ENCODE measurements at places on chromosomes 3 and 15.

GRCh38 chr15:51129535-51130188, 35.0 kb upstream of the TNFAIP8L3 start:
- no peaks in the 10 kb centered on the region for H3K4me1 ChIP-seq
- no peak for DNase-seq
- H3K27ac ChIP-seq = peak overlapping the region; percentile 31
- peaks cover 4% of the 10 kb centered on the region for H3K36me3 ChIP-seq
- H3K27me3 ChIP-seq = peaks cover 2% of the 10 kb centered on the region

DNA sequence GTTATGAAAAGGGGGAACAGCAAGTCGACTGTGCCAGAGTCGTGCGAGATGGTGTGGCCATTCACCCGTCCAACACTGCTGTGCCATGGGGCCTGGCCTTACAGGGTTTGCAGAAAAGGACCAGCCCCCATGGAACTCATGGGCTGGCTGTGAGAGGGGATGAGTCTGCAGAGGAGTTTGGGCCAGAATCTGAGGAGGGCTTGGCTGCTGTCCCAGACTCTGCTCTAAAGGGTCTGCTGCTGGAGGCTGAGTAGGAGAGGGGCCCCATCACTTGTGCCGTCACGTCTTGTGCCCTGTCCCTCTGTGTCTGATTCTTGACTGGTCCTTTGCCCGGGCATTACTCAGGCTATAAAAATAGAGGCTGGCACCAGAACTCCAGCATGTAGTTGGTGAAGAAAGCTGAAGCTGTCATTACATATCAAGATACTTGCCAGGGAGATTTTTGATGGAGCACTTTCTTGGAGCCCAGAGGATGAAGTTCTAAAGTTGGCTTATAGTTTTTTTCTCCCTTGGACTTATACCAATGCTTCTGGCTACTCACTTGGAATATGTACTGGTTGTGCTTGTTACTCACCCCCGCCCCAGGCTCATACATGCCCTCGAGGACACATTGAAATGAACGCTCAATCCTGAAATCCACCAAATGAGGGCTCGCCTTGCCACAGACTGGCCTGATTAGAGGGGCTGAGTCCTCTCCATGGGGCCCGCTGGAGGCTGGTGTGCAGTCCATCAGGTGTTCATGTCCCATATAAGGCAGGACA, 10.2 kb downstream of the PXYLP1 start:
- no peaks in the 10 kb centered on the region for H3K36me3 ChIP-seq
- H3K4me1 ChIP-seq = peaks cover 22% of the 10 kb centered on the region
- H3K27ac ChIP-seq = no peak overlapping the region
- no peak for DNase-seq
- peaks cover 2% of the 10 kb centered on the region for H3K27me3 ChIP-seq

- no peaks in the 10 kb centered on the region for H3K36me3 ChIP-seq
- DNase-seq = no peak
- peaks cover 23% of the 10 kb centered on the region for H3K4me1 ChIP-seq
- H3K4me3 ChIP-seq = no peak overlapping the region
- no peaks in the 10 kb centered on the region for H3K27me3 ChIP-seq
Observed at GRCh38 chr3:150235799-150236198, 172.3 kb upstream of the TSC22D2 start.

- no peak for DNase-seq
- H3K4me3 ChIP-seq = no peak overlapping the region
- no peaks in the 10 kb centered on the region for H3K27me3 ChIP-seq
Observed at GRCh38 chr3:47432673-47433072, 43.1 kb downstream of the SCAP start.

DNA sequence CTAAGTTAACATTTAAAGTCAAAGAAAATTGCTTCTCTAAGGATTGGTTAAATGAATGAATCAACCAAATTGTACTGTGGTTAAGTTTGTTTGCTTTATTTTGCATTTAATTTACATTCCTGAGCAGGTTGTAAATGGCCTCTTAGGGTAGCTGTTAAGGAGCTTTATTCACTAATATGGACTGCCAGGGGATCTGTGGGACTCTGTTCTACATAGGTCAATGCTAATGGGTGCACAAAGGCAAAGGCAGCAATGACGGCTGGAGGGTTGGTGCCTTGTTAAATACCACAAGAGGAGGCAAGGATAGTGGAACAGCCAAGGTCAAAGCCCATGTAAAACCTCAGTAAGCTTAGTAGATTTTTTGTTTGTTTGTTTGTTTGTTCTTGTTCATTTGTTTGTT, 89.3 kb upstream of the P2RY1 start:
- H3K4me3 ChIP-seq = no peak overlapping the region
- H3K27ac ChIP-seq = no peak overlapping the region
- no peaks in the 10 kb centered on the region for H3K36me3 ChIP-seq
- H3K27me3 ChIP-seq = no peaks in the 10 kb centered on the region

- H3K27me3 ChIP-seq = peaks cover 1% of the 10 kb centered on the region
- no peak overlapping the region for H3K4me3 ChIP-seq
- no peak for DNase-seq
- no peaks in the 10 kb centered on the region for H3K36me3 ChIP-seq
- no peaks in the 10 kb centered on the region for H3K4me1 ChIP-seq
- H3K27ac ChIP-seq = no peak overlapping the region
Observed at GRCh38 chr3:133958071-133958805, 62.6 kb upstream of the RAB6B start.

DNA sequence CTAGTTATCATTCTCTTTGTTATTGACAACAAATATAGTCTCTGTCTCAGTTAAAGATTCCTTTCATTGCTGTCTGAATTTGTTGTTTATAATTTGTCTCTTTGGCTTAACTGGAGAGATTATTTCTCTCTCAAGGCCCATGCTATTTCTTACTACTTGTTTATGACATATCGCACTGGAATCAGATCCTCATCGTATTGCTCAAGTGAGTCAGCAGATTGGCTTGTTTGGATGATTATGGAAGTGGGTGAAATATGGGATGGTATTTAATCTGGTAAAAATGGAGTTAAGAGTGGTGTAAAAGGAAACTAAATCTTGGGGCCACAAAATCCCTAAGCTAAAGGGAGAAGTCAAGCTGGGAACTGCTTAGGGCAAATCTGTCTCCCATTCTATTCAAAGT, 613.1 kb downstream of the SI start:
- no peak for DNase-seq
- H3K27me3 ChIP-seq = no peaks in the 10 kb centered on the region
- no peaks in the 10 kb centered on the region for H3K36me3 ChIP-seq
- no peak overlapping the region for H3K4me3 ChIP-seq

GRCh38 chr3:114417675-114418074, 123.8 kb downstream of the TIGIT start:
- no peak for DNase-seq
- H3K36me3 ChIP-seq = no peaks in the 10 kb centered on the region
- no peaks in the 10 kb centered on the region for H3K27me3 ChIP-seq
- no peak overlapping the region for H3K27ac ChIP-seq
- H3K4me1 ChIP-seq = peaks cover 23% of the 10 kb centered on the region

GRCh38 chr3:37675833-37676596, 185.7 kb upstream of the CTDSPL start:
- H3K27ac ChIP-seq = no peak overlapping the region
- DNase-seq = no peak
- peaks cover 8% of the 10 kb centered on the region for H3K27me3 ChIP-seq

DNA sequence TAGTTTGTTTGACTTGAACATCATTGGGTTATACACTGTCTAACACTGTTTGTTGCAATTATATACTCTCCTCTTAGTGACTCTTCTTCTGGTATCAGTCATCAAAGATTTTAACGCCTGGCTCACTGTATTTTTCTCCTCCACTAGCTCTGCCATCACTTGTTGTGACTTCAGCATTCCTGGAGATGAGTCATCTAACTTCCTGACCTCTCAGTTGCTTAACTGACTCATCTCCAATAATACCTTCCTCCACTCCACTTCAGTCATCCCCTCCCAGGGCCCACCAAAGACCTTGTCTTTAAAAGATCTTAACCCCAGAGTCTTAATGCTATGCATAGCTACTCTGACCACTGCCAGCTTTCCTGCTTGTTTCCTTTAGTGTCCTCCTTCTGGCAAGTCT, 28.6 kb upstream of the CLSTN2 start:
- no peaks in the 10 kb centered on the region for H3K36me3 ChIP-seq
- no peak for DNase-seq
- no peak overlapping the region for H3K4me3 ChIP-seq
- no peak overlapping the region for H3K27ac ChIP-seq
- peaks cover under 1% of the 10 kb centered on the region for H3K27me3 ChIP-seq
- H3K4me1 ChIP-seq = no peaks in the 10 kb centered on the region
